Lower lobe of right lung (tissue), 2 donors: ENCODE measurements at places on chromosomes 2 and 18. TPM values are rescaled to one million over a fixed set of nuclear protein-coding genes. Genes with fewer than 3 reads are reported as not detected.
A peak's percentile ranks its signal among the peaks of the same experiment; 100 is the strongest.

Gene AGXT
- not detected for total RNA-seq

Gene VWA3B
- total RNA-seq, result 7.9 TPM

Gene OXER1
- total RNA-seq, result 1.9 TPM

- no peak for DNase-seq
Measured at GRCh38 chr2:238060096-238060541, 682 bp upstream of the SCLY start.

- DNase-seq, result no peak
Measured at GRCh38 chr18:48490641-48491293, 48.1 kb upstream of the CTIF start.

DNA sequence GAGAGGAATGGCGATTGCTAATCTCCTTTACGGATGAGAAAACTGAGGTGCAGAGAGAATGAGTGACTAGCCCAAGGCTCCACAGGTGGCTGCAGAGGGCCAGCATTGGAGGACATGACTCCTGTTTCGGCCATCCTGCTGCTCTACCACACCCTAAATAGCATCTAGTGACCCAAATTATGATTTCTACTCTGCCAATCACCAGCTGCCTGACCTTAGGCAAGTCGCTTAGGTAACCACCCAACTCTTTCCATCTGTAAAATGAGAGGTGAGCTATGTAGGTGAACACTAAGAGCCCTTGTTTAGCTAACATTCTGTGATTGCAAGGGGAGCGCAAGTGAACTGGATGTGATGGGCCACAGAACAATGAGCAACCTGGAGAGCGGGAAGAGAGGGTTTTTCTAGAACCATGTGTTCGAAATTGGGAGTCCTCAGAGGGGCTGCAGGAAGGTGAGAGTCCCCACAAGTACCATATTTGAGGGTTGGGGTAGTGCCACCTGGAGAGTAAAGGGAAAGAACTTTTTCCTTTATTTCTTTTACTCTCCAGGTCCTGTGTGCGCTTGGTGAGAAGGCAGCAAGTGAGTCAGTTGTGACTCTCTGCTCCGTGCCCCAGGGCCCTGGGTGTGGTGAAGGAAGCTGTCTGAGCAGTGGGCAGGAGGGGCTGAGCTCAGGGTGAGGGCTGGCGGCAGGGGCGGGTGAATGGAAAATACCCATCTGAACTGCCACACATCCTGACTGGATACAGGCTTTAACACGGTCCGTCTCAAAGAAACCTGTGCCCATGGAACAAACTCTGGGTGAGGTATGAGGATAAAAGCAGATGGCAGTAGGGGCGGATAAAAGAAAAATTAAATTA is 2.4 kb downstream of the CYP27C1 start:
- DNase-seq, result no peak

DNA sequence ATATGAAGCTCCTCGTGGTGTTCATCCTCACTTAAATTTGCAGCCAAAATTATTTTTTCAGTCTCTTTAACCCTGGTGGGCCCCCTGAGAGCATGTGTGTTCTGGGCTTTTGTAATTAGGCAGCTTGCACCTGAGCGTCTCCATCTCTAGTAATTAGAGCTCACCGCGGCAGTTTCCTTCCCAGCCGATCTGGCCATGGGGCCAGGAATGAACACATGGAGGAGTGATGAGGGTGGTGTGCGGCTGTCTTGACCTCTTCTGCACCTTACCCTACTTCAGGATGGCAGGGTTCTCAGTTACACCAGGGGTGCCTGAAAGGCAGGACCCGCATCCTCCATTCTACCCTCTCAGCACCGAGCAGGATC is 98.5 kb downstream of the AFF3 start:
- DNase-seq, result no peak

DNA sequence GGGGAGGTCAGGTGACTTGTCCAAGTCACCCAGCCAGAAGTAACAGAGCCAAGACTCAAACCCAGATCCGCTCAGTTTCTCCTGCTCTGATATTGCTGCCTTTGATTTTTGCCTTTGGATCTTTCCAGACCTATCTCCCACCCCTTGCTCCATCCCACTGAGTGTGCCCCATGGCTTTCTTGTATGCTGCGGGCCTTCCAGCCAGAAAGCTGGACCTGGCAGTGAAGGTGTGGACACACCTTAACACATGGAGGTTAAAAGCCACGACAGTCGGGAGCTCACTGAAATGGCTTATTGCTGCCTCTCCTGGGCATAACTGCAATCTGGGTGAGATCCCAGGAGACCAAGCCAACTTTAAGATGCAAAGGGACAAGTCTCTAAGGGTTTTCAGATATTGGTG is 86.7 kb downstream of the LONRF2 start:
- DNase-seq, result no peak

Gene CKAP2L
- 1.3 TPM for total RNA-seq

GRCh38 chr2:67260343-67261277 is 136.5 kb upstream of the ETAA1 start:
- peak; percentile 44 for DNase-seq
